Foreskin keratinocyte (primary cell): ENCODE measurements at places on chromosomes 1 and 21. TPM values are rescaled to one million over a fixed set of nuclear protein-coding genes. Genes with fewer than 3 reads are reported as not detected.

- DNase-seq, result no peak
Observed at GRCh38 chr1:183126528-183126927, 59.5 kb upstream of the LAMC2 start.

- DNase-seq, result peak; percentile 69
Observed at GRCh38 chr1:89022167-89022959, at the start of gene GBP3. GBP3 (minus strand) TSS chr1:89022866; CDS start chr1:89020721, 2,145 bp downstream.

GRCh38 chr1:63790989-63791388, 17.2 kb downstream of the ROR1 start:
- no peak for DNase-seq

- no peak for DNase-seq
Observed at GRCh38 chr1:15578921-15579682, 5.7 kb downstream of the AGMAT start.

DNA sequence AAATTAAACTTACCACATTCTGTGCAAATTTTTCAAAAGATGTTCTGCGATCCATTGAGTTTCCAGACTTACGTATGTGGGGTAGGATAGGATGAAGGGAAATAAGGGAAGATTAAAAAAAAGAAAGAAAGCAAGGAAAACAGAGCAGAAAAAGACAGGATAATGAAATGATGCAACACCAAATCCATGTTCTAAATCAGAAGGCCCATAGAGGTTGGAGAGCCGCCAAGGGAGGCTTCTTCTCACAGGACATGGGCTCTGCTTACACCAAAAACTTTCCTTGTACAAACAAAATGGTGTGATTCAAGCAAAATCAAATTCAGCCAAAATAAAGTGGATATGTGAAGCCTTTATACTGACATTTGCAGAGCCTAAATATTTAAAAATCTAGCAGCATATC, 189.5 kb upstream of the GREM2 start:
- no peak for DNase-seq

DNA sequence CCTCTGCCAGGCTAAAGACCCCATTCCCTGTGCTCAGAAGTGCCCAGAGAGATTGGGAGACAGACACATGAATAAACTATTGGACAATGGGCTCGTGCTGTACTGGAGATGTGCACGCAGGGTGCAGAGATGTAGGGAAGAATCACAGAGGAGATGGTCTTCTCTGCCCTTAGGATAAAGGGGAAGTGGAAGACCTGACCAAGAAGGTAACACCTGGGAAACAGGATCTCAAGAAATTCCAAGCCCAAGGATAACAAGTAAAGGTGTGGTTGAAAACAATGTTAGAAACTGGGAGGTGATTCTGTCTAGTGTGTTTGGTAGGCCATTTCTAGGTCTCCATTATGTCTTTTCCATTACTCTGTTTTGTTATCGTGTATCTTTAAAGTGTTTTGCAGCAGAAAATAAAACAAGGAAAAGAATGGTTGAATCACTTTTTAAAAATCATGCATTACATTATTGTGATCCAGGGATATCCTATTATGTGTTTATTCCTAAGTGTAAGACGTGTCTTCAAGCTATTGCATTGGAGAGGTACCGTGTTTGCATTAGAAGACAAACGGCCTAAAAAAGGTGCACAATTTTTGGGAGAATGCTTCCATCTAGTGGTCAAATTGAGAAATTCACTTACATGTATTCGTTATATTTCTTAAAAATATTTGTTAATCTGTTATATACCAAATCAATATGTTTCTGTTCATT, 40.8 kb upstream of the KCTD3 start:
- peak; percentile 19 for DNase-seq

The SEMA6C gene
- 0.99 and 1.2 TPM in 2 replicates for total RNA-seq

The AADACL3 gene
- total RNA-seq, result not detected in 2 replicates

The AURKAIP1 gene
- total RNA-seq, result 136 and 158 TPM in 2 replicates

The TRPM2 gene
- 1.1 and 2.5 TPM in 2 replicates for total RNA-seq
